Stimulated activated CD8-positive, alpha-beta memory T cell treated with anti-CD3 and anti-CD28 coated beads, Interleukin-7, amount 100 ng/mL, for 1 hour (primary cell): ENCODE measurements at places on chromosomes 3 and 15.

- no peak for DNase-seq
Observed at GRCh38 chr3:124791639-124792151, 61.4 kb downstream of the UMPS start.

DNA sequence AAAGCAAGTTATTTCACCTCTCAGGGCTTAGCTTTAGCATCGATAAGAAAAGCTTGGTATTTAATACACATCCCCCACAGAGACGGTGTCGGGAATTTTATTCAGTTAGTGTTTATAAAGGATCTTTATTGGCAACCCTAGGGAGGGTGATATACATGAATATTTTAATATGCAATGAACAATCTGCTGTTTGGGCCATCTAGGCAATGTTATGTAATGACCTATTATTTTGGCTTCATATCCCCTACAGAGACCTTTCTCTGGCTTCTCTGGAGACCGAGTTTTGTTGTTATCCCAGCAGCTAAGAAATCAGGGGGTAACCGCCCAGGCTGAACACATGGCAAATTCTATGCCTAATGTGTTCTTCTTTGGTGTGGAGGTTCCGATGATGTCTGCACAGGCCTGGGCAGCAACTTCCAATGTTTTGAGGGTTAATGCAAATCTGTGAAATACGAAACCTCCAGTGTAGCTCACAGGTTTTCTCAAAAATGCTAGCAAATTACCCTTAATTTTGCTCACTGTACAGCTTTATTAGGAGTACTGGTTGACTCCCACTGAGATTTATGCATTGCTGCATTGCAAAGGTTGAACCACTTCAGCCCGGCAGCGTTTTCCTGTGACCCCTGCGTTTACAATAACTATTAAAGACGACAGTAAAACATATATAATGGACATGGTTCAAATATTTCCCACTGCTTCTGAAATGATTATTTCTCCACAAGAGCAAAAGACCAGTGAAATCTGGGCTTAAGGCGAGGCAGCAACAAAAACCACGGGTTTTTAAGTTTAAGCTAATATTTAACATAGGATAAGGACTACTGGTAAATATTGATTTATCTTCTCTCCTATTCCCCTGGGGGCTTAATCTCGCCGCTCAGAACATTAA is 298.3 kb upstream of the NR2E3 start:
- no peak for DNase-seq

- DNase-seq = no peak
Observed at GRCh38 chr15:45714590-45715488, 80.0 kb downstream of the SQOR start.

DNA sequence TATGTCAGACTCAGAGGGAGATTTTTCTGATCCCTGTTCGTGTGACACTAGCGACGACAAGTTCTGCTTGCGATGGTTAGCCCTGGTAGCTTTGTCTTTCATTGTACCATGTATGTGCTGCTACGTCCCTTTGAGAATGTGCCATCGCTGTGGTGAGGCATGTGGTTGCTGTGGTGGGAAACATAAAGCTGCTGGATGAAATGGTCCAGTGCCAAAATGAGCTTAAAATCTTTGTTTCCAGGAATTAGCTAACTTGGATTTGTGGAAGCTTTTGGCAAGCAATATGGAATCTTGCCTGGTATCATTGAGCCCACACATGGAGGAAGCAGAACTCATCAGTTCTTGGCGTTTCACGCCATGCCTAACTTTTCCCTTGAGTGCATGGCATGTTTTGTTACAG is 98.8 kb downstream of the SPRED1 start:
- DNase-seq = no peak

GRCh38 chr15:79004336-79004735 is 59.5 kb upstream of the CTSH start:
- no peak for DNase-seq

DNA sequence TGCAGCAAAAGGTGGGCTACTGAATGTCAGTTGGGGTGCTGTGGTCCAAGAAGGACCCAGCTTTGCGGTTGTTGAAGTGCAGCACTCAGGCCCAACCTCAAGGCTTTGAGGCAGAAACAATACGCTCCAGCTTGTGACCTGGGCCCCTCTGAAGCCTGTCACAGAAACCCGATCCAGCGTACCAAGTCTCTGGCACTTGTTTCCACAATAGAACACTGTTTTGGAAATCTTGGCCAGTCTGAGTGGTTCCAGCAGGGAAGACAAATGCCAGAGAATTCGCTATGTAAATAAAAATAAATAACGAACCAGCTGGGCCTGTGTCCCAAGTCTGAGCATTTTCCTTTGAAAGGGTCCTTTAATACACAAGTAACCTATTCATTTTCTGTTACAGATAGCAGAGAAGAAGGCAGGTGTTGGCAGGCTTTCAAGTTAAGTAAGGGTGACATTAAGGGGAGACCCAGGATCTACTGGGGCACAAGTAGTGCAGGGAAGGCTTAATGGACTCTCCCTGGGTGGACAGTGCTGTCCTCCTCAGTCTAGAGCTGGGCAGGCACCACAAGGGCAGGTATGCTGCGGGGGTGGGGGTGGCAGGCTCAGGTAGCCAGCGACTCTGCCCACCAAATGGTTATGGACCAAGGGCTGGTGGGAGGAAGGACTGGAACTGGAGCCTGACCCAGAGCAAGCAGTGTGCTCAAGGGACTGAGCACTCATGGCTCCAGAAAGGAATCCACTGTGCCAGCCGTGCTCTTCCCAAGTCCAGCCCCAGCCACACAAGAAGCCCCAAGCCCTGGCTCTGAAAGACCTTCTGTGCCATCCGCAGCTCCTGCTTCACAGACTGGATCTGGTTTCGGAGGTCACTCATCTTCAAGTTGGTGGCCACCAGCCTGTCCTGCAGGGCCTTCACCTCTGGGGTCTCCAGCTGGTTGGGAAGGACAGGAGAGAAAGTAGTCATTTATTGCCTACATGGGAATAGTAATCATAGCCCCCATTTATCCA is 26.3 kb downstream of the CCDC13 start:
- no peak for DNase-seq

DNA sequence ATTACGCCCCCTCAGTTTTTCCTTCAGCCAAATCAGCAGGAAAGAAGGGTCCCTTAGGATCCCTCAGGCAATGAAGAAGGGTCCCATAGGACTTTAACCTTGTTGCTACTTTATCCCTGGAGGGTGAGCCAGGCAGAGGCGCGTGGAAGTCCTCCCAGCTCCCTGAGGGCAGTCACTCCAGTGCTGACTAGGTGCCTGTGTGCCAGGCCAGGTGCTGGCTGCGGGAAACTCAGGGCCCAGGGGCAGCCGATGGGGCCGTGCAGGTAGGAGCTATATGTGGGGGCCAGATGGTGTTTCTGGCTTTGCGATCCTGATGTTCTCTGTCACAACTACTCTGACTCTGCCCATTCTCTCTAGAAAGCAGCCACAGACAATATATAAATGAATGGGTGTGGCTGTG is 42.8 kb upstream of the IQSEC1 start:
- DNase-seq = no peak
